ENCODE measurements at places on chromosomes 1 and 21.

- DNase-seq = no peak
Measured at GRCh38 chr1:156134716-156135435, 18.5 kb upstream of the SEMA4A start.

DNA sequence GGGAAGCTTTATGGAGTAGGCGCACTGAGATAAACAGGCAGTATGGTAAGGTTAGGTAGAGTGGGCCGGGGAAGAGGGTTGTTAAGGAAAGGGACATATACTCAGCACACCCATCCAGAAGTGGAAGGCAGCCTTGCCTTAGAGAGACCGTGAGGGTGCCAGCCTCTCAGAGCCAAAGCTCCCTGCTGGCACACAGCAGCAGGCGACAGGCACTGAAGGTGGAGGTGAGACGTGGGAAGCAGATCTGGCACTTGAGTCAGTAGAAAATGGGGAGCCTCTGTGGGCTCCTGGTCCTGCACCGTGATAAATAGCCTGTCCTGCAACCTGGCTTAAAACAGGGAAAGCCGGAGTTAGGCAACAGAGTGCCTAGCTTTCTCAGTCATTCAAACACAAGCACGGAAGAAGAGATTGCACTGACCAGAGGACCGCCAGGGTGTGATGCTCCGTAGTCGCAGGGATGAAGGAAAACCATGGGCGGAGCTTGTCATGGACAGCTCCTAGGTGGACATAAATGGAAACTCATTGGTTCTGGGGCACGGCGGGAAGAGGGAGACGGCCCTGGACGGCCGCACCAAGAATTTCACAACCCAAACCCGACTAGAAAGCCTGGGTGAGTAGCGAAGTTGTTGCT, 15.5 kb downstream of the KCNK1 start:
- DNase-seq = no peak

DNA sequence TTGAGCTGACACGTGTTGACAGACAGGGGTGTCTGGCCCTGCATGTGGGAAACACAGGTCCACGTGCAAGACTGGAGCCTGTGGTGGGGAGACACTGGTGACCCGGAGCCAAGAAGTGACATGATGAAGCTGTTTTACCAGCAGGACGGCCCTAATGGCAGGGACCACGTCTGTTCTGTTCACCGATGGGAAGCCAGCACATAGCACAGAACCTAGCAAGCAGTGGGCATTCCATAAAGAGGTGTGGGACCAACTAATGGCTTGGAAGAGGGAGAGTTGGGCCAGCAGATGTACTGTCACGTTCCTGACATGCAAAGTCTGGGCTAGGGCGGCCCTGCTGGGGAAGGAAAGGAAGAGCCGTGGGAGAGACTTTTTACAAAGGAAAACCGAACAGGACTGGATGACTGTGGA, 15.3 kb downstream of the NAV1 start:
- no peak for DNase-seq

DNA sequence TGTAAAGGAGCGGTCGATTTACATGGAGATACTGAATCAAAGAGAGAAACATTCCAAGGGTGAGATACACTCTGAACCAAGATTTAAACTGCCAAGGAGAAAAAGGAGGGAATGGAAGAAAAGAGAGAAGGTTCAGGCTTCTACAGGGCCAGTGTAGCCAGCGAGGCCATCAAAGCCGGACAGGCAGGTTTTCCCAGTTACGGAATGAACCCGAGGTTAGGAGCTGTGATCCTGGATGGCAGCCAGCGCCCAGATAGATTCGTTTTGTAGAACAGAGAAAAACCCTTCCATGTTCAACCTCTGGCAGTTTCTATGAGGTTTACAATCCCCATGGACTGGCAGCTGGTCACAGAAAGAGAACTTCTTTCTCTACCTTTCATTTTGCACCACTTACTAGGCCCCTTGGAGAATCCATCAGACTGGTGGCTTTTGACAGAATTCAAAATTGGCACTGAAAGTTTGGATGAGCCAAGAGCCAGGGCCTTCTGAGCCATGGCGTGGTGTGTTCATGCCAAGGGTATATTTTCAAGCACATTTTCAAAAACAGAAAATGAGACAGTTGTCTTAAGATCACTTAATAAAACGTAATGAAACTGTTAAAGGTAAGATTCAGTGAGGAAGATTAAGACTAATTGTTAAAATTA, 171.5 kb downstream of the RUNX1 start:
- no peak for DNase-seq

GRCh38 chr1:25028907-25029599, 99.0 kb upstream of the RUNX3 start:
- DNase-seq = no peak

GRCh38 chr1:1531947-1532346, 8.5 kb downstream of the TMEM240 start:
- no peak for DNase-seq
